Fibroblast of skin of right biceps (primary cell): ENCODE measurements at places on chromosomes 12 and 14.
A peak's percentile ranks its signal among the peaks of the same experiment; 100 is the strongest.

GRCh38 chr14:83433618-83434017 lies 1900.0 kb upstream of the SEL1L start:
- peak; percentile 33 for DNase-seq

GRCh38 chr14:25406818-25407217 lies 356.9 kb upstream of the STXBP6 start:
- peak; percentile 40 for DNase-seq

- DNase-seq: peak; percentile 67
Observed at GRCh38 chr12:13198876-13199275, 2.4 kb downstream of the EMP1 start.

GRCh38 chr14:99971941-99972747 lies 93.1 kb upstream of the EVL start:
- DNase-seq: no peak

DNA sequence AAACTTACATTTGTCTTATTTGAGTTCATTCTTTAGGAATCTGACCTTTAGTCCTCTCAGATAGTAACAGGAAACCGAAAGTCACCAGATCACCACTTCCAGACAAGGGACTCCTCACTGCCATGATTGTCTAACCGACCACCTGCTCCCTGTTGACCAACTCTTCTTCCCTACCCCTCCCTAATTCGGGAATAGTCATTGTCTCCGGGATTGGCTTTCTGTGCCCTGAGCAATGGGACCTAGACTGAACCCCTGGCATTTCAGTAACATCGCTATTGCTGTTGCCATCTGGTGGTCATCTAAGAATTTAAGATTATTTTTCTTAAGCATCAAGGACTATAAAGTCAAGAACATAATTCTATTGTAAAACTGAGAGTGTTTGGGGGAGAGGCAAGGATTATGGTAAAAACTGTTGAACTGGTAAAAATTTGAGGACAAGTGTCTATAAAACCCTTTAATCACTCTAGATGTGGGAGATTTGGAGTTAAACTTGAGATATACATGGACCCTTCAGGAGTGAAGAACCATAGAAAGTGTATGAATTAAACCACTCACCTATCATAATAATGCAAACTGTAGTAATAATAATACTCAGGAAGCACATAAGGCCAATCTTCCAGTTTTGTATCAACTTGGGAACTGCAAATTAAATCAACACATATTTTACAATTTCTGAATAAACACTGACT lies 6.3 kb downstream of the CLEC2A start:
- DNase-seq: peak; percentile 20

GRCh38 chr14:99950181-99950580 lies 115.0 kb upstream of the EVL start:
- DNase-seq: no peak

DNA sequence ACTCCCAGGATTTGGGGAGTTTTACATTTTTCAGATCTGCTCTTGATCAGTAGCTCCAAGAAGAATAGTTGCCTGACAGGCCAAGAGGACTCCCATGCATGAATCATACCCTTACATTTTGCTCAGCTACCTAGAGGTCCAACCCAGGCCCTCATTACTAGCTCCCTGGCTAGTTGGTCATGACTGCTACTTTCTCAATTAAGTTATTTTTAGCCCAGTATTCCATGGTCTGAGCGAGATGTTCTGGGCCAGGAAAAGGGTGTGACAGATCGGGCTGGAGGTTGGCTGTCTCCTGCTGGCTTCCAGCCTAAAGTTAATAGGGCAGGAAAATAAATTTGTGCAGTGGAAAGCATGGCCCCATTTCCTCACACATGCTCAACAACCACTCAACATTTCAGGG lies 379.2 kb downstream of the GRIN2B start:
- DNase-seq: no peak

- no peak for DNase-seq
Observed at GRCh38 chr12:58172433-58173073, 231.2 kb downstream of the ATP23 start.

DNA sequence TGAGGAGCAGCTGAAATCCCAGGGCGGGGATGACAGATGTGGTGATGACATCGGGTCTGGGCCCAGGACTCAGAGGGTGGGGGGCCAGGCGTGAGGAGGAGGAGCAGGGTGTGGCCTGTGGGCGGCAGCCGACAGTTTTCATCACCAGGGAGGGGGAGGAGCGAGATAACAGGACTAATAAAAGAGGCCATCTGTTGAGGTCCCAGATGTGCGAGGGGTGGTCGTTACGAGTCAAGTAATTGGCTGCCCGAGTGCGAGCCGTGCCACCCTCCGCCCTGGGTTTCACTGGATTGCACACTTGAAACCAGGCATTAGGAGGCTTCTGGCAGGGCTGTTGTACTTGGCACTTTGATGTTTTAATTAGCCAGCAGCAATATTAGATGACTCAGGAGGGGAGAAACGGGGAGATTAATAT lies 67.2 kb downstream of the NOS1 start:
- no peak for DNase-seq

DNA sequence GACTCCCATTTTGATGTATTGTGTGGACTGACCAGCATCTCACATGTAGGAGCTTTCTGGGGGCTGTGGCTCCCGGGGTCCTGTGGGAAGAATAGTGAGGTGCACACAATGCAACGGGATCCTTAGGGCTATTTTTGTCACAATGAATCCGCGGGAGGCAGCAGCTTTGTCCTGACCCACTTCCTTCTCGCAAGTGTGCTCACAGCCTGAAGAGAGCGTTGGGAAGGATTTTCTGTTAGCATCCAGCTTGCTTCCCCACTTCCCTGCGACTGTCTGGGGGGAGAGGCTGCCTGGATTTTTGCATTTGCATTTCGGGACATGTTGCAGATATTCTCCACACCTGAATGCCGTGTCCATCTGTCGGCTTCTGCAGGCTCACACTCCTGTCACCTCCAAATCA lies 31.9 kb downstream of the FZD10 start:
- DNase-seq: no peak

DNA sequence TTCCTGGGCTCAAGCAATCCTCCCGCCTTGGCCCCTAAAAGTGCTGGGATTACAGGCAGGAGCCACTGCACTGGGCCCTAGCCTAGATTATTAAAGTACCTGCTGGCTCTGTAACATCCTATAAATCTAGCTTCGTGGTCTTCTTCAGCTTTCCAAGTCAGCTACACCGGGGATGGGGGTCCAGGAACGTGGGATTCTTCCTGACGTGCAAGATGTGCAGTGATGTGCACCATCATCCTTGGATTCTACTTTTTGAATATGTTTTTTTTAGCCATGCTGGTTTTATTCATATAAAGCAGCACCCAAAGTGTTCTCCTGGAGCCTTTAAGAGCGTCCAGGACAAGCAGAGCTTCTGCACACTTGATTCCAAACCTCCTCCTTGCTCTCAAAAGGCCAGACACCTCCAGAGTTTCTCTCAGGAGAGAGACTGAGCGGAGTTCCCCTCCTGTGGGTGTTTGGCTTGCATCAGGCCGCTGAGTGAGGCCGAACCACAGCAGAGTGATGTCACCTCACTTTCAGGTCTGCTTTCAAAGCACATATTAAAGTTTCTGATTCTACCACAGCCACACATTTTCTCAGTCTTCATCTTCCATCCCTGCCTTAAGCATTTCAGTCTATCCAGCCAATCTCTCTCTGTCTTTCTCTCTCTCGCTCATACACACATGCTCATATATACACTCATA lies 33.4 kb downstream of the VCPKMT start:
- DNase-seq: no peak

GRCh38 chr12:85979641-85980040 lies 105.5 kb downstream of the NTS start:
- DNase-seq: peak; percentile 3

GRCh38 chr12:49962861-49963765 lies 1.4 kb downstream of the AQP5 start:
- DNase-seq: no peak

DNA sequence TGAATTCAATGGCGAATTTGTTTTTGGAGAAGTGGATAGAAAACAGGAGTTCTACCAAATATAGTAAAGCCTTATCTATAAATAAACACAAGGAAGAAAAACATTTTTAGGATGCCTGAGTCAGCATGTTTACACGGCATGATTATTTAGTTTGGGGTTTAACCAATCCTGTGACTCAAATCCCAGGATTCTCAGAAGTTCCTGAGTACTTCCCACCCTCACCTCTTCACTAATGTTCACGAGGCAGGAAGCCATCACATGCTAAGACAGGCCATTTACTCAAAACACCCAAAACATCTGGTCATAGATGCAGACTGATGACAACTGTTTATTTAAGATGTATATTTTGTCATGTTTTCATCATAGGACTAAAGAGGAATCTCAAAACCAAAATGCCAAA lies 3.4 kb upstream of the GLRX5 start:
- peak; percentile 80 for DNase-seq

DNA sequence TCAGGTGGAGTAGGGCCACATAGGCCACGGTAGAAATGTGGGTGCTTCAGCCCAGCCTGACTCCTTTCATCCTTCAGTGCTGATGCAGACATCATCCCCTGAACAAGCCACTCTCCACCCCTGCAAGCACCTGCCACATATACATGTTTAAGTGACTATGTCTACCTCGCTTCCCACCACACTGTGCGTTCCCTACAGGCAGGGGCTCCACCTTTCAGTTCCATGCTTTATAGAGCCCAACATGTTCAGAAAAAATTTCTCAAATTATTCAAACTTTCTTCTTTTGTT lies 11.6 kb downstream of the SLC7A7 start:
- DNase-seq: no peak

GRCh38 chr12:115411121-115411520 lies 727.1 kb upstream of the TBX3 start:
- peak; percentile 18 for DNase-seq

DNA sequence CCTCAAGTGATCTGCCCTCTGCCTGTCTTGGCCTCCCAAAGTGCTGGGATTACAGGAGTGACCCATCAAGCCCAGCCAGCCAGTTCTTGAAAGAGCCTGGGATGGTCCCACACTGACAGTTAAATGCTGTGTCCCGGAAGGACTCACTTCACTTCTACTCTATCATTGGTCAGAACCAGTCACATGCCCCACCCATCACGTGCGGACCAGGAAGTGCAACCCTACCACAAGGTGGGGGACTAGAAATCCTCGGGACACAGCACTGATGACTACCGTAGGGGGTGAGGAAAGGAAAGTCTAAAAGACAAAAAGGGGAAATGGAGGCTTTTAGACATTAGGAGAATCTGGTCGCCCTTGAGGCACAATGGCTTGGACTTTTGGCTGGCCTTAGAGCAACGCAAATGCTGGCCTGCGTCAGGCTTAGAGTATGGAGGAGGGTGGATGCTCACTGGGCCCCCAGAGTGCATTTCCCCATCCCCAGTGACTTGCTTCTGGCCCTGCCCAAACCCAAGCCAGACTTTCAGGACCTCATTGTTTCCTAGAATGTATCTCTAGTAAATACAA lies 207.7 kb downstream of the TTC8 start:
- DNase-seq: no peak

DNA sequence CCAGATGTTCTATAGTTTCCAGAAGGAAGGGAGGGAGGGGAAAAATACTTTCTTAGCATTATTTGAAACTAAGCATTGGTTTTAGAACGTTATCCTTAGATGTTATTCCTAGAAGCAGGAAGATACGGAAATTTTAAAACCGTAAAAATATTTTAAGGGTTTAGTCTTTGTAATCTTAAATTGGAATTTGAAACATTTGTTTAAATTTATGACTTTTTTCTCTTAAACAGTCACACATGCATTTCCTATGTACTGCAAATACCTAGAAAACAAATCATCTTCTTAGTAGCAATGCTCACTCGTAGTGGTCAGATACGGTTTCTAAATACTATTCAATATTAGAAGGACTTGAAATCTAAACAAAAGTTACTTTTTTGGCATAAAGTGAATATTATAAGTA lies 282.0 kb downstream of the ERC1 start:
- DNase-seq: peak; percentile 30

DNA sequence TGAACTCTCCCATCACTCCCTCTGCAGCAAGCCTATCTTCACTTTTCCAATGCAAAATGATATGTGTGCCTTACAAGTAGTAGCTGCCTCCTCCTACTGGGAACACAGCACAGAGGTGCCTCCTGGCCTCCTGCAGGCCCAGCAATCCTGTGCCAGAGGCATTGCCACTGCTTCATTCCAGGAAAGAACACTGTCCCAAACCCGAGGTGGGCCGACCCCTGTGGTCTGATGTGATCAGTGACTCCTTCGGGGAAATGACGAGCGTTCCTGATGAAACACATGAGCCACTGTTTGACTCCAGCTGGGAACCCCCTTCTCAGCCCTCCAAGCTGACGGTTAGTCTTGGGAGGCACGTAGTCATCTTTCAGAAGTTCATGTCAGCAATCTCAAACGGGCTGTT lies 19.5 kb downstream of the PSMC1 start:
- peak; percentile 68 for DNase-seq

DNA sequence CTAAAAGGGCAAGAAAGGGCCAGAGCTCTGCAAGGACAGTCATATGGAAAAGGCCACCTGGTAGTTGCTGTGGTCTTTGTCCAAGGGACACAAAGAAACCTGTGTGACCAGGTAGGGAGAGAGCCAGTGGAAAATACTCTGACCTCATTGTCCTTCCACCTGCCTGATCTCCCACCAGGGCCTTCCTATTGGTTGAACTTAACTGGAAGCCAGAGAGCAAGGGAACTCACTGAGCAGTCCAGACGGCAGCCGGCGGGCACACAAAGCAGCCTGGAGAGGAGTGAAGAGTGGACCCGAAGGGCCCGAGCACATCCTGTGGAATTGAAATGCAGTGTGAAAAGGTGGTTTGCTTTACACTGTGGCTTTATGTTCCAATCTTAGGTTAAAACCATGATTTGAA lies 120.7 kb downstream of the SLC25A21 start:
- no peak for DNase-seq

GRCh38 chr12:93497456-93497855 lies 30.1 kb downstream of the MRPL42 start:
- DNase-seq: no peak

- DNase-seq: no peak
Observed at GRCh38 chr12:9346866-9347327, 138.7 kb upstream of the PZP start.

DNA sequence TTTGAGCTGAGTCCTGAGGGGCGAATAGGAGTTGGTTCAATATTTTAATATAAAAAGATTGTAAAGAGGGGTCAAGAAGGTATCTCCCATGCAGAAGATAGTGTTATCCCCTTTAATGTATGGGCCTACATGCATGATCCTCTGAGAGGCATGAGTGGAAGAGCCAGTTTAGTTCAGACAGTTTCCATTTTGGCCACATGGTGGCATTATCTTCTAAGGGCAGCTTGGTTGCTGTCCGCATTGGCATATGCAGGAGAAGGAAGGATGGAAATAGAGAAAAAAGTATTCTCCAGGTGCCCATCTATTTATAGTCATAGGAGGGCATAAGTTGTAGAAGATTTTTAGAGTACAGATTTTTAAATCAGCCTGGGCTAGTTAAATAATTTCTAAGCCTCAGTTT lies 5.4 kb downstream of the SAMD4A start:
- DNase-seq: peak; percentile 51

GRCh38 chr12:93552427-93552826 lies 20.0 kb upstream of the SOCS2 start:
- DNase-seq: no peak

- no peak for DNase-seq
Observed at GRCh38 chr12:39443929-39444209, 949 bp upstream of the KIF21A start.

DNA sequence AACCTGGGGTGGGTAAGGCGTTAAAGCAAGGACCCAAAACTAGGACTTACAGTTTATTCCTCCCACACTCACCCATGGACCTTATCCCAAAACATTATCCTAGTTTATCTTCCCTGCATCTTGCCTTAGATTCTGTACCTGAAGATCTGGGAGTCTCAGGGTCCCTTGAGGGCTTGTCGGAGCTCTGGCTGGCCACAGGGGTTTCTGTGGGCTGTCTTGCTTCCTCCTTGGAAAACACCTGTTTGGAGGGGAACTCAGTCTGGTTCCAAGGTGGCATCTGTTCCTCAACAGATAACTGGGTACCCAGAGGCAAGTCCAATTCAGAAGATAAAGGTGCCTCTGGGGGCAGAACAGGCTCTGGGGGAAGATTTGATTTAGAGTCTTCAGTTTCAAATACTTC lies 1.7 kb downstream of the CDCA3 start:
- DNase-seq: no peak
